ENCODE measurements at places on chromosomes 2 and 18.

DNA sequence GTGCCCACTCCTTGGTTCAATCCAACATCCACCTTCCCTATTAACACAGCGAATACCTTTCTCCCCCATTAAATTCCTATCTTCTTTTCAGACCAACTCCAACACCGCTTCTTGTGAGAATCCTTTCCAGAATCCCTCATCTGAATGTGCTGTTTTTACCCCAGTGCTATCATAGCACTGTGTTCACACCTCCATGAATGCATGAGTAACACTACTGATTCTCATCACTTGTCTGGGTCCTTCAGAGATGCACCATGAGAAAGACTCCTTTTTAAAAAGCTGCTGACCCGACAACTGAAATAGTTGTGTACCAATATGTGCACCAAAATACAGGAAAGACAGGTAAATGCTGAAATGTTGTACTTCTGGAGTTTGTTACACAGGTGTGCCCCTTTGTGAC is 18.8 kb downstream of the MGAT4A start:
- no peak for DNase-seq

- DNase-seq = no peak
Measured at GRCh38 chr2:68060652-68061051, 2.2 kb downstream of the C1D start.

DNA sequence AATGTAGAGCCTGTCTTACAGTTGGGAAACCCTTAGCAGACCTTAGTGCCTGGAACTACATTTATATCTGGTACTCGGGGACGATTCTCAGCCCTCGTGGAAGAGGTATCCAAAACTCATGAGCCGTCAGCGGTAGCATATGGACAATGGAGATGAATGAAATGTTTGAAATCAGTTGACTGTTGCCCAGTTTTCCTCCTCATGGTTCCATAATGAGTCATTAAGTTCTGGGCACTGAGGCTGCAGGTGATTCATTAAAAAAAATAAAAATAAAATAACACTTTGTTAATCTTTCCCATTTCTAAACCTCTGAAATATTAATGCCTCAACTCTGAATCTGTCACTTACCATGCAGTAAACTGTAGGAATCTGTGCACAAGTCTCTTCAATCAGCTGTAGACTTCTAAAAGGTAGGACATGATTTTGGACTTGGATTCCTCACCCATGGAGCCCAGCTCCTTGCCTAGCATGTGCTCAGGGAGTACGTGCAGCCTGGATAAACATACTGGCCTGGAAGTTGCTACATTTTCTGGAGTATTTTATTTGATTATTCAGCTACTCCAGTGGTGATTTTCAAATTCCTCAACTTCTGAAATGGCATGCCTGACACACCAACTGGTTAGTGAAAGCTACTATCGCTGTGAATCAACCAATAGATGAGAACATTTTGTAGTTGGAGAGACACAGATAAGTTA is 979.2 kb downstream of the CNTNAP5 start:
- DNase-seq = no peak

DNA sequence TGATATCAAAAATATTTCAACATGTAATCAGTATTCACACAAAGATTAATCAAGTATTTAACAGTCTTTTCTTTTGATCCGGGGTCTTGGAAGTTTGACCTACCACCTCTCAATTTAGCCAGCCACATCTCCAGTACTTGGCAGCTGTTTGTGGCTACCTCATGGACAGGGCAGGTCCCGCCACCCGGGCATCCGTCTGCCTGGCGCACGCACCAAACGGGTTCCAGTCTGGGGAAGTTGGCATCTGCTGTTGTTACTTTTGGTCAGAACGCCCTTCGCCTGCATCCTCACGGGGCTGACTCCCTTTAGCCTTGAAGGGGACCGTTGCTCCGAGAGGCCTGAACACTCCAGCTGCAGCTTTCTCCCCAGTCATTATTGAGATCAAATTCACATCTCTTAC is 81.7 kb downstream of the NEDD4L start:
- DNase-seq = no peak

DNA sequence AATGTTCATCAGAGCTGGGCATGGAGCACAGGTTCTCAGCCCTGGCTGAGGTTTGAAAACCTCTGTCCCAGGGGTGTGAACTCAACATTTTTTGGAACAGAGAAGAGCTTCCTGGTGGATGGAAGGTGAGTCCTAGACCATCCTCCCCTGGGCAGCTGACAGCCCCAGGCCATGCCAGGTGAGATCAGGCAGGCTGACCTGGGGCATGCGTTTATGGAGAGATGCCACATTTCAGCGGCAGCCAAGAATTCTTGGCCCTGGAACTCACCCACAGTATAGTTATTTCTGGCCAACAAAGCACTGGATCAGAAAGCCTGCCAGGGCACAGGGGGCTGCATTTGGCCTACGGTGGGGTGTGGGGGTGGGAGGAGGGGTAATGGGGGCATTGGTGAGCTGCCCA is 83.8 kb downstream of the EDAR start:
- no peak for DNase-seq

DNA sequence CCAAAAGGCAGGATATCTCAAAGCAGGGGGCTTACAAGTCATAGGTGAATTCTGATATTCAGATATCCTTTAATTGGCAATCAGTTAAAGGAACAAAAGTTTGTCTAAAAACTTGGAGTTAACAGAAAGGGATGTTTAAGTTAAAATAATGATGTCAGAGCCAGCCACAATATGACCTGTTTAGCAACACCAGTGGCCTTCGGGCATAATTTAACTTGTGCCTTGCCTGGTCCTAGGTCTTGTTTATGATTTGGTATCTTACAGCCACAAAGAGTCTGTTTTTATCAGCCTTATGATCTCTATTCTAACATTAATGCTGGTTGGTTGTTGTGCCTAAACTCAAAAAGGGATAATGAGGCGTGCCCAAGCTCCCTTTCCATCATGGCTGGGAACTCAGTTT is 252.9 kb downstream of the RNF152 start:
- no peak for DNase-seq

GRCh38 chr2:207395535-207396251 is 134.1 kb upstream of the CREB1 start:
- no peak for DNase-seq

- no peak for DNase-seq
Measured at GRCh38 chr2:47652061-47652690, 130.8 kb upstream of the MSH6 start.

DNA sequence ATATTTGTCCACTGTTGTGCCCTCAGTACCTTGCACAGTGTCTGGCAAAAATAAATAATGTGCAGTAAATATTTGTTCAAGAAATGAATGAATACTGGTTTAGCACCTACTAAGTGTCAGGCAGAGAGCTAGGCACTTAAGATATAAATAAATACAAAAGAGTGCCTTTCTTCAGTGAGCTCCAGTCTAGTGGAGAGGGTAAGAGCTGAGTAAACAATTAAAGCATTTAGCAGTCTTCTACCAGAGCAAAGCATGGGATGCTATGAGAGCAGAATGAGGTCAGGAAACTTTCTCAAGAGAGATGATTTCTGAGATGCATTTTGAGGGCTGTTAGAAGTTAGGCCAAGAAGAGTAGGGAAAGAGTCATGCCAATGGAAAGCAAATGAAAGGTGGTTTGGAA is 314.7 kb downstream of the DSC3 start:
- DNase-seq = no peak

GRCh38 chr18:45386041-45386655 is 229.1 kb upstream of the SLC14A2 start:
- DNase-seq = no peak

DNA sequence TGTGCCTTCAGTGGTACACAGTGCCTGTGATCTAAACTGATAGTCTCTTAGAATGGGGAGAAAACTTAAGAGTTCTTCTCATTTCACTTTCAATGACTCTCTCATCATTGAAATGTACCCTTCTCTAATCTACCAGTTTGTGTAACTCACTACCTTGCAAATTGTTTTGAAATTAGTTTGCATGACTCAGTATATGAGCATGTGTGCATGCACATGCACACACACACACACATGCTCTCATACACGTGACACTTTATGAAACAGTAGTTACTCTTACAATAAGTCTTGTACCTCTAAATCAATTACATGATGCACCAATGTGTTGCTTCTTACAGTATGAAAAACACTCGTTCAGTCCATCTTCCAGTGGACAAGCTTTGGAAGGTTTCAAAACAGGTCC is 10.6 kb downstream of the LYPD6B start:
- no peak for DNase-seq

DNA sequence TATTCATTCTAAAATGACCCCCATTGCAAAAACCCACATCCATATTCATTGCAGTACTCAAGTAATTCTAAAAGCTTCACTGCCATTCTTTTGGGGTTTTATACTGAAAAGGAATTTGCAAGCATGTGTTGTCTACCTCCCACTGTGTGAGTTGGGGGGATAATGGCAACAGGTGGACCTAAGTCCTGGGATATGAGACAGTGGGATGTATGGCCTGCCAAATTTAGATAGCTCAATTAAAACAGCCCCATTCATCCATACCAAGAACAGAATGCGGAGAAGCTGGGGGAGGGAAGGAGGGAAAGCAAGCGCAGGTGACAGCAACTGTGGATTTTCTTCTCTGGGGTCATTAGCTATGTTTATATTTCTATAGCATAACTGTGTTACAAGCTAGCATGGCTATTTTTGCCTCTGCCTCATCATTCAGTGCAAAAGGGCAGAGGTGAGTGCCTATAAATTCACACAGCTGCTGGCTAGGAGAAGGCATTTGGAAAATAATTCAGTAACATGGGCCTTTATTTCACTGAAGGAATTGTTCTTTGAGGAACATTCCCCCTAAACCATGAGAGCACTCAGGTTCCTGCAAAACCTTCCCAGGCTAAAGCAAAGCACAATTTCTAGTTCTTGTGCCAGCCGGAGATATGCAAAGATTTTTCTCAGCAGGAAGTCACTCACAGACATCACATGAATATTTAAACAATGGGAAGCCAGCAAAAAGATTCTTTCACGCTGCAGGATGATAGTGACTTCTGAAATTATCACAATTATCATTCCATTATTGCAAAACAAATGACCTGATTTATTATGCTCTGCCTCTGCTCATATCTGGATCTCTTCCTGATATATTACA is 393.9 kb upstream of the ACVR2A start:
- no peak for DNase-seq

DNA sequence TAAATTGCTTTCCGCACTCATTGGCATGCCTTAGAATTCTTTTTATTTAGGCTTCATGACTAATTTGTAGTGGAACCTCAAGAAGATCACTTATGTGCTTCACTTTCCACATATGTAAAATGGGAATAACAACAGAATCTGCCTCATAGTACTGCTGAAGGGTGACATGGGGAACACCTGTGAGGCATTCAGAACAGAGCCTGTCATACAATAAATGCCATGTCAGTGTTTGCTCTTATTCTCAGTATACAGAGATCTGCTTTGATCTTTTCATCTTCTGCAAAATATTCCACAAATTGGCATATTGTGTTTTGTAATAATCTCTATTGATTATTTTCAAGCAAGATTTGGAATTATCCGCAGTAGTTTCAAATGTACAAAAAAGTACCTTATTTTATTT is 17.4 kb upstream of the CPS1 start:
- DNase-seq = no peak

DNA sequence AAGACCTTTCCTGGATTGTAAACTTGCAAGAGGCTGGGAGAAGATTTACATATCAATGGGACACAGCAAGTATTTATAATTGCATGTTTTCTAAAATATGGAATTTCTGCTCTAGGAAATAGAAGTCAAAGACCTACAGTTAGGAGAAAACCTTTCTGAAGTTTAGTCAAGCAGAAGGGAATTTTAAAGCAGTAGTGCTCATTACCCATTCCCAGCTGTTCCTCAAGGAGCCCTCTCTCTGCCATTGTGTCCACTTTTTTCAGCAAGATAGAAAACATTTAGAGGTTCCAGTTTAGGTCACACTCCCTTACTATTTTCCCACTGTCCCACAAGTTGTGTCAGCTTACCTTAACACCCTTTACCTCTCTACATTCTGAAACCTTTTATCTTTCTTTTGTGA is 584.0 kb upstream of the CHAC2 start:
- DNase-seq = no peak

DNA sequence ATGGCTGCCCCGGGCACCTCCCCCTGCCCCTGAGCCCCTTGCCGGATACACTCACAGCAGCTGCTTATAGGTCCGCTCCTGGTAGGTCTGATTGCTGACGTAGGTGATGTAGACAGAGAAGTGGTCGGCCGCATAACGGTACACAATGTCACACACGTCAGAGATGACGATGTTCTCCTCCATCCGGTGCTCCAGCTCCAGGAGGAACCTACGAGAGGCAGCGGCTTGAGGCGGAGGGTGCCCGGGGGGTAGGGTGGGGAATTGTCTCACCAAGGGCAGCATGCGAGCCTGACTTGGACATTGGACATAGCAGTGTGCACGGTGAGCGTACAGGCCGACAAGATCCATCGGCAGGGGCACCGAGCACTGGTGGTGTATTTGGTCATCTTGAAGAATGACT is 22.8 kb downstream of the SNORC start:
- no peak for DNase-seq

GRCh38 chr2:229206548-229206947 is 64.5 kb downstream of the PID1 start:
- DNase-seq = no peak

GRCh38 chr2:200305797-200306195 is 697 bp upstream of the SPATS2L start:
- no peak for DNase-seq

DNA sequence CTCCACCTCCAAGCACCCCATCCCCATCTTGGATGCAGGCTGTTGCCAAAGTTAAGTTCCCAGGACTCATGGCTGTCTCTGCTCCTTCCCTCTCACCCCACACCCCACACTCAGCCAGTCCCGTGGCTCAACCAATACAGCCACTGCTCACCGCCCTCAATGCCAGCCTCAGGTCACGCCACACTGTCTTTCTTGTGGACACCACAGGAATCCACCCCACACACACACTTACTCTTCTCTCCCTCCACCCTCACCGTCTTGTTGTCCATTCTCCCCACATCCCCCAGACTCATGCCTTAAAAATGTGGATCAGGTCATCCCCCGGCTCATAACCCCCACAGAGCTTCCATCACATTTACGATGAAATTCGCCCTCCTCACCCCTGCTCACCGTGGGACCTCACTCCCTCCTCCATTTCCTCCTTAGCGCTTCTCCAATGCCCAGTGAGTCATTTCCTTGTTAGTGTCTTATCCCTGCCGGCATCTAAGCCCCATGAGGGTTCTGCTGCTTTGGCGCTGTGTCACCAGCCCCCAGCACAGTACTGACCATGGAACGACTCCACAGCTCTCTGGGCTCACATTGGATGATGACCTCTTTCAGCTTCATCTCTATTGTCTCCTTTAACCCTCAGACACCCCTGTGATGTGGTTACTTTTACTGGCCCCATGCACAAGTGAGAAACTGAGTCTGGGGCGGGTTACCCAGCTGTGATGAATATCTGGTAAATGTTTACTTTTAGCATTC is 13.8 kb downstream of the MLPH start:
- no peak for DNase-seq

- DNase-seq = no peak
Measured at GRCh38 chr2:236210536-236210935, 42.4 kb upstream of the GBX2 start.
